Mesenteric fat pad (tissue), 1 donor: ENCODE measurements at places on chromosomes 6 and 20.

DNA sequence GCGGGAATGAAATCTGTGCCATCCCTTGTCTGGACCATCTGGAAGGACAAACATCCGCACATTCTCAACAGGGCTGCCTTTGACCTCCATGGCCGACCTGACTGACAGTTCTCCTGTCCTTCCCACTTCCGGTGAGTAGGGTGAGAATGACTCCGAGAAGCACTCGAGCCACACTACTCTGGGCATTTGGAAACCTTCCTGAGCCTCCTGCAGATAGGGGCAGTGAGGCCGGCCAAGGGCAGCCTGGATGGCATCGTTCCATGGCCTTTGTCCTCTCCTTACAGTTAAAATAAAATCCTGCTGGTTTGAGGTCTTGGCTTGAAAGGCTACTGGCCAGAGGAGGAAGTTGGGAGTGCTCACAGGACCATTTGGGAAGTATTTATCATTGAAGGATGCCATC lies 70.9 kb upstream of the QKI start:
- no peak for DNase-seq

- no peak for DNase-seq
These were observed 52.4 kb downstream of the L3MBTL3 start for GRCh38 chr6:130070792-130071191.

DNA sequence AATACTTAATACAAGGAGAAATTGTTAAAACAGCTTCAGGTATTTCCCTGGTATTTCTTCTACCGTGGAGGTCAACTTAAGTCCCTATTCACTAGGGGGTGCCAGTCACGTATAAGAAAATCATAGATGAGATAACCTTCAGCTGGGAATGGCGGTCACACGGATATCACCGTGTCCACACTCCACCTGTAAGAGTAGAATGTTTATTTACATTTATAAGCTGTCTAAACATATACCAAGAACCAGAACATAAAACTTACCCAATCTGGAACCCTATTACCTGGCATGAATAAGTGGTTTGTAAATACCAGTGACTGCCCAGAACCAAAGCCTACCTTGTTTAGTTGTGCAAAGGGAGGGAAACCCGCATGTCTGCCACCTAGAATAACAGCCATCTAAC lies 1.9 kb upstream of the ELOVL4 start:
- no peak for DNase-seq

DNA sequence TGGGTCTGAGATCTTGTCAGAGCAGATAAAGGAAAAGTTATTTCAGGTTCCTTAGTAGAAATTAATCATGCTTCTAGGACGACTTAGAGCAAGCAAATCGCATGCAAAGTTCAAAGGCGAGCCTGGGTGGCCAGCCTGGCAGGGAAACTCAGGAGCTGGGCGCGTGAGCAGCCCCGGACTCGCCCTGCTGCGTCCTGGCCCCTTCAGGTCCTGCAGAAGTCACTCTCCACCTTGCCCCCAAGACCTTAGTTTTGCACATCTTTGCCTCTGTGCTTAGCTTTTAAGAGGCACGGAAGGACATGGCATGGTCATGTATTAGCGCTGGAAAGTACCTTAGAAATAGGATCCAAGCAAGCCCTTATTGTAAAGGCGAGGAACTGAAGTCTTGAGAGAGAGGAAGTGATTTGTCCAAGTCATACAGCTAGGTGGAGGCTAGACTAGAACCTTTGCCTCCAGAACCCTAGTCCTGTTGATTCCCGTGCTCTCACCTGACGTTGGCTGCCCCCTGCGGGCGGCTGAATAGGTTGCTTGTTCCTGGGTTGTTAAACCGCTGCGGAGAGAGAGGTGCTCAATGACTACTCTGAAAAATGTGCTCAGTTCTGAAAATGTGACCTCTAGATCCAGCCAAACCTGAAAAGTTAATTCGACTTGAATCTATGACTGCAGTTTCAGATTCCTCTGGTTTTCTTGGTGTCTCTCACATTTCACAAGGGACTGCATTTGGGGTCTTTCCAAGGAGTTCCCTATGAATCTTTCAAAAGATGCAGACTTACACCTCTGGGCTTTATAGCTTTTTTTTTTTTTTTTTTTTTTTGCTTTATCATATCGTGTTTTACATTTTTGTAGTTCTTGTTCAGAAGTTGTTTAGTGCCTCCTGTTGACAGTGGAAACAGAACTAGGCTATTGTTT lies 2.7 kb downstream of the MYB start:
- no peak for DNase-seq

- DNase-seq = no peak
These were observed 115.1 kb downstream of the ZMYND8 start for GRCh38 chr20:47241345-47241781.

DNA sequence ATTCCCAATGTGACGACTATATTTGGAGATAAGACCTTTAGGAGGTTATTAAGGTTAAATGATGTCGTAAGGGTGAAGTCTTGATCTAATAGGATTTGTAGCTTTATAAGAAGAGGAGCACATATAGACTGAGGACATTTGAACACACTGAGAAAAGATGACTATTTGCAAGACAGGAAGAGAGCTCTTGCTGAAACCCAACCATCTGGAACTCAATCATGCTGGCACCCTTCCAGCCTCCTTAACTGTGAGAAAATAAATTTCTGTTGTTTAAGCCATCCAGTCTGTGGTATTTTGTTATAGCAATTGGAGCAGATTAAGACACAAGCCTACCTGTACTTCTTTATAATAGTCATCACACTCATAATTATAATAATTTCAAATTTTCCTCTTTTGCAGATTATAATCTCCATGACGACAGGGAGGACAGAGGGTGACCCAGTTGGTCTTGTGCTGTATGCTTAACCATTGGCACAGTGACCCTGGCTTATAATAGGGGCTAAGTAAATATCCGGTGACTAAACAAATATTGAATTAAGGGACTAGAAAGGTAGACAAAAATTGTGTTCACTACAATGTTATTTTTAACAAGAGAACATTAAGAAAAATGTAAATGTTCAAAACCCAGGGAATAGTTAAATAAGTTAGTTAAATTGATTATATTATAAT lies 206.4 kb upstream of the HDDC2 start:
- DNase-seq = no peak

DNA sequence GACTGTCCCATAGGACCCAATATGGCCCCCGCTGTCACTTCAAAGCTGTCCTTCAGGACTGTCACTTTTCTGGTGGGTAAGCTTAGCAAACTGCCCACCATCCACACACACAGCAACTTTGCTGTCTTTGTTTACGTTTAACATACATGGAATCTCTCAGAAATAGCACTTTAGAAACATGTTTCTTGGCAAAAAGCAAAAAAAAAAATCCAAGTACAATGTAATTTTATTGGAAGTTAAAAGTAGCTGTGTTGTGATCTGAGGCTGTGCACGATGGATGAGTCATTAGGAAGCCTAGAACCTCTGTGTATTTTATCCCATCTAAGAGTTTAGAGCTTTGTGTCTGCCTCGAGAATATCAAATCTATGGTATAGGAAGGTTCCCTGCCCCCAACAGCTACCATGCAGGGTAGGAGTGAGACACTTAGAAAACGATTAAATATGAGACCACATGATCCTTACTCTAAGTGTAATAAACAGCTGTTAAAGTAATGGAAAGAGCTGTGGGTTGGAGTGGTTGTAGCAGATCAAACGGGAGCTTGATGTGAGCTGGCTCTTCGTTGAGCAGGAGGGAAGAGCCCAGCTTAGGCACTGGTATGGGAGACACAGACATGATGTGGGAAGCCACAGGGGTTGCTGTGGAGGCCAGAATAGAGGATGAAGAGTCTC lies 119.5 kb downstream of the PLEKHG1 start:
- no peak for DNase-seq

- no peak for DNase-seq
These were observed 4.9 kb downstream of the HSP90AB1 start for GRCh38 chr6:44251576-44252524.

DNA sequence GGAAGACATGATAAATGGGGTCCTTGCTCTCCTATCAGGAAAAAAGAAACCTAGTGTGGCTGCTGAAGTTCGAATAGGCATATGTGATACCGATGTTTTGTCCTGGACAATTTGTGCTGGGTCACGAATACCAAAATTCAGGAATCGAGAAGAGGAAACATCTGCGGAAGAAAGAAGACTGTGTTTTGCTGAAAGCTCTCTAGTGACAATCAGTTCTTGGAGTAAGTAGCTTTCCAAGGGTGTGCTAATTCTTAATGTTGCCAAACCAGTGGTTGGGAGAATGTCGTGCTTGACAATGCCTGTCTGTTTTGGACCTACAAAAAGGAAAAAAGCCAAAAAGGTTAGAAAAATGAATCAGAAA lies 956.1 kb downstream of the PHF3 start:
- DNase-seq = no peak

- no peak for DNase-seq
These were observed 270.5 kb downstream of the ESR1 start for GRCh38 chr6:152078001-152078400.

- no peak for DNase-seq
These were observed 40.0 kb downstream of the NUDT3 start for GRCh38 chr6:34352305-34352937.

- DNase-seq = no peak
These were observed 1.8 kb upstream of the PRDM1 start for GRCh38 chr6:106084106-106084988.

- DNase-seq = no peak
These were observed 532 bp upstream of the PM20D2 start for GRCh38 chr6:89145091-89145955.

DNA sequence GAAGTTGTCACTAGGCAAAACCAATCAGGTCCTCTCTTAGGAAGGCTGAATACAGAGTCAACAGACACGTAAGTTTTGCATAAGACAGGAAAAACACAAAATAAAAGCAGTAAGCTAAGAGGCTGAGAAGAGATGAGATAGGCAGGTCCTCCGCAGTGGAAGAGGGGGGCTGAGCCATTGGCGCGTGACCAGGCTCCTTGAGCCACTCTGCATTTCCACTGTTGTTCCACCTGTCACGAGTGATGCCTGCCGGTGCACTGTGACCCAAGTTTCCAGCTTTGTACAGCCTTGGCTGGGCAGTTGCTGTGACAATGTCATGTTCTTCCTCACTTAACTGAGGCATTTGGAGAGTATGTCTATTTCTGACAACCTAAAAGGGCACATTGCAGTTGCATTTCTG lies 58.6 kb downstream of the NUDT3 start:
- DNase-seq = no peak

- no peak for DNase-seq
These were observed 115.5 kb upstream of the CST7 start for GRCh38 chr20:24833592-24833991.

- DNase-seq = no peak
These were observed 32.4 kb upstream of the GFOD1 start for GRCh38 chr6:13519839-13520238.
